ENCODE measurements at places on chromosomes 13 and 19.

GRCh38 chr19:13208672-13209483 lies 58.7 kb downstream of the IER2 start:
- no peak for DNase-seq

GRCh38 chr13:34006011-34006410 lies 188.1 kb downstream of the RFC3 start:
- DNase-seq = no peak

- DNase-seq = no peak
Observed at GRCh38 chr13:107069108-107069776, 501.3 kb upstream of the ARGLU1 start.

DNA sequence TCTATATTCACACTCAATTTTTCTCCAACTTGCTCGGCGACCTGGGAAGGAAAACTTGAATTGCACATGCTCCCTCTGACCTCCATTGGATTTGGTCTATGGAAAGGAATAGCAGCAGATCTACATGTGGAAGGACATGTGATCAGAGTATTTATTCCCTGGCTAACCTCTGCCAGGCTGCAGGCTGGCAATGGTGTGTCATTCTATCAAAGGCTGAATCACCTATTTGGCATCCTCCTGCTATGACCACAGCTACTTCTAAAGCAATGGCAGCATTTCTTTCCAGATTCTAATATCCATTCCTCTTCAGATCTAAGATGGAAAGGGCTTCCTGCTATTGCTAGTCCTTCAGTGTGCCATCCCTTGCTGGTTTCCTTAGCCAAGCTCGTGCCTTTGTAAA lies 144.3 kb upstream of the FREM2 start:
- no peak for DNase-seq

- DNase-seq = no peak
Observed at GRCh38 chr19:33391631-33392249, 18.2 kb downstream of the CEBPG start.

Data from CD4-positive, alpha-beta T cell treated with Interleukin-17A for 4 hours (primary cell).